ENCODE measurements at places on chromosomes 1 and 21.

DNA sequence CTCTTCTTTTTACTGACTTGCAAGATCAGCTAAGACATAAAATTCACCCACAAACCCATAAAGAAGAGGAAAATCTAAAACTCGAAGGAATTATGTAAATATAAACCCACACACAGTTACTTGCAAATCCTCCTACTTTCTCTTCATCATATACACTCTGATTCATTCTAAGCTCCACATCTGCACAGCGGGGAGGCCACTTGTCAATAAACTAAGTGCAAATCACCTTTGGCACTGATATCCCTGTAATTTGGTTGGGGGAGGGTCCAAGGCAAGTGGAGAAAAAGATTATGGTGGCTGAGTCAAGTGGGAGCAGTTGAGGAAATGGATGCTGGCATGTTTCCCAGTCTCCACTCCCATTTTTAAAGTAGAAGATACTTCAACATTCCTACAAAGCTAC is 596.5 kb downstream of the MATN1 start:
- no peak for DNase-seq

DNA sequence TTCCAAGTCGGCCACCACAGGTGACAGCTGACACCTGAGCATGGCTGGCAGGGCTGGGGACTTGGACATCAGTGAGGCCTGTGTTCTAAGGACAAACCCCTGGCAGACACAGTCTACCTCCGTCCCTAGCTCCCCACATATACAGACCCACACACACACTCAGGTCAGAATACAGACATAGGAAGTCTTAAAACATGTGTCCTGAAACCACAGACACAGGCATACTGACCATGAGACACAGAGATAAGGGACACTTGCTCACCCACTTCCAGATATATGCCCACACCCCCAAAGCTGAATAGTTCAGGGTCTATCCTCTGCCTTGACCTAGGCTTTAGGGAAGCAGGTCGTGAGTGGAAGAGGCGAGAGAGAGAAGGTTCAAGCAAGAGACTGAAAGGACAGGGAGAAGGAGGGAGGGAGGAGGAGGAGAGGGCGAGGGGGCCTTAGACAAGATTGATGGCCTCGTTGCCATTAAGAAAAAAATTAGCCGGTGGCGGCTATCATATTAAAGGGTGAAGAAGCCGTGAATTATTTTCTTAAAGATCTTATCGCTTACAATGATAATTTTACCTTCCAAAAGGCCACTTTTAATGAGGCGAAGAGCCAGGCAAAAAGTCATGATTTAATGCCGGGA is 49.9 kb downstream of the TMEM53 start:
- DNase-seq = no peak

- DNase-seq = no peak
Observed at GRCh38 chr1:29236712-29237128, 398 bp downstream of the PTPRU start.

- DNase-seq = no peak
Observed at GRCh38 chr1:16162163-16162822, 6.4 kb upstream of the EPHA2 start.

- no peak for DNase-seq
Observed at GRCh38 chr1:98388441-98388840, 273.1 kb upstream of the SNX7 start.

GRCh38 chr21:39452970-39453342 is 1.2 kb downstream of the SH3BGR start:
- DNase-seq = no peak

Measured in activated CD4-positive, CD25-positive, alpha-beta regulatory T cell (primary cell).